ENCODE measurements at places on chromosomes 1 and 21.

DNA sequence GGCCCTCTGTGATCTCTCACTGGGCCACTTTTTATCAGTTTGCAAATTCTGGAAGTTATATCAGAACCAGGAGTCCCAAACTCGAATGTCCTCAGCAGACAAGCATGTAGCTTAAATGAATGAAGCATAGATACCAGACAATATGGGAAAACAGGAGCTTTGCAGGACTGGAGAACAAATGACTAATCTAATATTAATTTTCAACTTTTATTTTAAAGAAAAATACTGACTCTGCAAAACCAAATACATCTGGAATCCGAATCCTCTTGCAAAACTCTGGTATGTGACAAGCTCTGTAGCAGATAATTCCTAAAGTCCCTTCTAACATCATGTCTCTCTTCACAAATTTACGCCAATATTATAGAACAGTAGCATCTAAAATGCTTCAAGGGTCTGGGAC lies 427.4 kb downstream of the TTLL7 start:
- DNase-seq, result no peak

GRCh38 chr1:51819810-51820209 lies 58.7 kb downstream of the NRDC start:
- DNase-seq, result no peak

GRCh38 chr1:164805399-164805798 lies 246.4 kb downstream of the PBX1 start:
- DNase-seq, result no peak

DNA sequence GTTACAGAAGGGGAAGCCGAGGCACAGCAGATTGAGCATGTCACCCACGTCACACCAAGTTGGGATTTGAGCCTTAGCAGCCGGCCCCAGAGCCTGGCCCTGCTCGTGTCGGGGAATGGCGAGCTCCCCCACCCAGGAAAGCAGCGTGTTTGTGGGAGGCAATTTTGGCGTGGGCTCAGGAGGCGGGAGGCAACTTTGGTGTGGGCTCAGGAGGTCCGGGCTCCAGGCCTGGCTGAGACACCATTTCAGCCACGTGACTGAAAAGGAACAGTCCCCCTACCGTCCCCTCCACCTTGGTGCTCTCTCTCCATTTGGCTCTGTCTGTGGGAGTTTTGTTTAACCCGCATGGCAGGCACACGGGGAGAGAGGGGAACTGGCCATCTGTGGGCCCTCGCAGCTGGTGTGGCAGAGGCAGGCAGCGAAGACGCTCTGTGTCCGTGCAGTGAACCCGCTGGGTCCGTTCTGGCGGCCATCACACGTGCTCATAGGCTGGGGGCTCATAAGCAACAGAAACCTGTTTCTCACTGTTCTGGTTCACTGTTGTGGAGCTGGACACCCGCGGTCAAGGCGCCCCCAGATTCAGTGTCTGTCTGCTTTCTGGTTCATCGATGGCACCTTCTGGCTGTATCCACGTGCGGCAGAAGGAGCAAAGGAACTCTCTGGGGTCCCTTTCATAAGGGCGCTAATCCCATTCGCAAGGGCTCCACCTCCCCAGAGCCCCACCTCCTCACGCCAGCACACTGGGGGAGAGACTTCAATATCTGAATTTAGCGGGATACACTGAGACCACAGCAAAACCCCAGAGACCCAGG lies 110.2 kb downstream of the CRYAA start:
- no peak for DNase-seq

GRCh38 chr1:101299141-101299540 lies 62.3 kb downstream of the S1PR1 start:
- DNase-seq, result no peak

DNA sequence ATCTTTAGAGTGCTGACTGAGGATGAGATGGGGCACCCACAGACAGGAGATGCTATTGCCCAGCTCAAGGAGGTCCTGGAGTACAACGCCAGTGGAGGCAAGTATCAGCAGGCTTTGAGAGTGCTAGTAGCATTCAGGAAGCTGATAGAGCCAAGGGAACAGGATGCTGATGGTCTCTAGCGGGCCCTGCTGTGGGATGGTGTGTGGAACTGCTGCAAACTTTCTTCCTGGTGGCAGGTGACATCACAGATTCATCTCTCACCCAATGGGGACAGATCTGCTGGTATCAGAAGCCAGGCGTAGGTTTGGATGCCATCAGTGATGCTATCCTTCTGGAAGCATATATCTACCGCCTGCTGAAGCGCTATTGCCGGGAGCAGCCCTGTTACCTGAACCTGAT lies 609.8 kb upstream of the NCAM2 start:
- DNase-seq, result no peak

GRCh38 chr1:69077198-69077597 lies 490.5 kb upstream of the LRRC7 start:
- DNase-seq, result no peak

DNA sequence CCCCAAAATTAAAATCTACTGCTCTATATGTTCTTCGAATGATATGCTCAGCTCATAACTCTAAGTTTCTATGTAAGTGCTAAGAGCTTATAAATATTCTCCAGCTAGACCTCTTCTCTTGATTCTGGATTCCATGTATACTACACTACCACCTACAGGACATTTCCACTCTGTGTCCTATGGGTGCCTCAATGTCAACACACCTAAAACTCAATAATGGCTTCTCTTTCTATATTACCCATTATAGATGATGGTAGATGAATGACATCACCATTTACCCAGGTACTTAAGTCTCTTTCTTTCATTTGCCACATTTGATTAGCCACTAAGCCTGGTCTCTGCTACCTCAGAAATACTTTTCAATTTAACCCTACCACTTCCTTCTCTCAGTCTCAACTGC lies 41.3 kb downstream of the TBX19 start:
- no peak for DNase-seq

DNA sequence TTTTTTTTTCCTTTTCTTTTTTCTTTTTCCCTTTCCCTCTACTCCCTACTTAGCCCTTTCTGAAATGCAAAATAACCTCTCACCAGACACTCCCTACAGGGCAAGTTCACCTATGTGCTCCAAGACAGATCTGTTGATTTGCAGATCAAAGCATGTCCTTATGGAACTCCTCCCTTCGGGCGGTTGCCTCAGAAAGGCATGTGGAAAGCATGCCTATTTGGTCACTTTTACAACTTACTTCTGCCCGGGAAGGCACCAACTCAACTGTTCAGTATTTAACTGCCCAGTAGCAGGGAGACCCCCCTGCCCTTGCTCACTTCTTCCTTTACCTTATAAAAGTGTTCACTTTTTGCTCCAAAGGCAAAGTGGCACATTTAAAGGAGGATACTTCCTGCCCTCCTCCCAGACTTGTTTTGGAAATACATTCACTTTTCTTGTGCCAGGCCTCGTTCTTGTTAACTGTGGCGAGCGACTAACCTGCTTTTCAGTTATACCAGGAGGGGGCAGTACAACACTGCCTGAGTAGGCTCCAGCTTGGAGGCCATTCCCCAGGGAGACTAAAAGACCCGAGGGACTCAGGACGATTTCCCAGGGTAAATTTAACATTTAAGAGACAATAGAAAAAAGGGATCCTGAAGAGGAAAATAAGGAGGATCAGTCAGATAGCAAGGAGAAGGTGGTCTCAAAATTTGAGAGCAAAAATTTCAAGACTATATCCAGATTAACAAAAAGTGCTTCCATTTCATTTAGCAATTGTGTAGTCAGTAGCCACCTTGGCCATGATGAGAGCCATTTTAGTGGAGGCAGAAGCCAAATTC lies 12.3 kb upstream of the SLAMF7 start:
- DNase-seq, result peak; percentile 84

- DNase-seq, result no peak
Observed at GRCh38 chr1:36772647-36773495, 261.4 kb downstream of the GRIK3 start.

- DNase-seq, result peak; percentile 27
Observed at GRCh38 chr1:94602316-94602715, 60.8 kb upstream of the F3 start.

DNA sequence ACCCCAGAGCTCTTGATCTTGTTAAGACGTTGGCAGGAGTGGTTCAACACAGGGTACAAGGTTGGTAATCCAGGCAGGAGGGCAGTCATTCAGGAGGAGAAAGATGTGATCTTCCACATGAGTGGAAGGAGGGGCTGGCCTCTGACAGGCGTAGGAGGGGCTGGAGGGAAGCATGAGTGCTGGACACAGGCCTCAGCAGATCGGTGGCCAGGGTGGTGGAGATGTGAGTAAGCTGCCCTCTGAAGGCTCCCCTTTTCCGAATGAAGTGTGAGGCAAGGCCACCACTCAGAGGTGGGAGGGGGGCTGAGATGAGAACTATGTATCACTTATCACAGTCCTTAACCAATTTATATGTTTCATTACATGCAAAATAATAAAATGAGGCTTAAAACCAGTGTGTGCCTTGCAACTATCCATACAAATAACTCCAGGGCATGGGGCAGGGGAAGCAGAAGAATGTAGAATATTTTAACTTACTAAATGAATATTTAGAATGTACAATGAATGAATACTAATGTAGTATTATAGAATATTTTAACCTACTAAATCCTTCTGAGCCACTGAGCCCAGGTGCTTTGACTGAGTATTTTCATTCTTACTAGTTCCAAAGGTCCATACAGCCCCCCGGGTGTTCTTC lies 103.5 kb upstream of the TLR5 start:
- no peak for DNase-seq

DNA sequence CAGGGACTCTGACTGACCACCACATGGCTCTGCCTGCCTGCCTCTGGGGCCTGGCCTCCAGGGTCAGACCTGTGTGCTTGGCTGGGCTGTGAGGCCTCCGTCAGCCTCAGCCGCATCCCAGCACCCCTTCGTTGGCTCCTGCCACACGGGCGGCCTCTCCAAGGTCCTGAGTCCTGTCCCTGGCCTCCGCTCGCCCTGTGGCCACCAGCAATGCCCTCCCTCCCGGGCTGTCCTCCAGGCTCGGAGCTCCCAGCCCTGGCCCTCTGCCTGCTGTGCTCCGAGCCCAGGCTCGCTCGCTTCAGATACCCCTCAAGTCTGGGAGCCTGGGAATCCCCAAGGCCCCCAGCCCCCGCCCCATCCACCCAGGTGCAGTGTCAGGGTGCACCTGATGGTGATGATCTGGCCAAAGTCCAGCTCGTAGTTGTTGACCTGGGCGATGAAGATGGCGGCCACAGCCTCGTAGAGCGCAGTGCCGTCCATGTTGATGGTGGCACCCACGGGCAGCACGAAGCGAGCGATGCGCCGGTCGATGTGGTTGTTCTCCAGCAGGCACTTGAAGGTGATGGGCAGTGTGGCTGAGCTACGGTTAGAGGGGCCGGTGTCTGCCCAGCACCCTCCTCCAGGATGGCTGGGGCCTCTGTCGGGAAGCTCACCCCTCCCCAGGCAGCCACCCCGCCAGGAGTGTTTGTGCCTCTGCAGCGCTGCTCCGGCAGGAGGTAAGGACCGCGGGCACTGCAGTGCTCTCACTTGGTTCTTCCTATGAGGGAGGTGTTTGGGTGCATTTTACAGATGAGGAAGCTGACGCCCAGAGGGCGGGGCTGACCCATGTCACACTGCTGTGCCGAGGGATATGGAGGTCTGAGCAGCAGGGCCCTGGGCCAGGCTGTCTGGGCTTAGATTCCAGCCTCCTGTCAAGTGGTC lies 28.5 kb downstream of the PODN start:
- peak; percentile 20 for DNase-seq

GRCh38 chr1:155892796-155893195 lies 18.4 kb downstream of the RIT1 start:
- no peak for DNase-seq
